GM10248 (cell line): ENCODE measurements at places on chromosomes 16 and 17.

DNA sequence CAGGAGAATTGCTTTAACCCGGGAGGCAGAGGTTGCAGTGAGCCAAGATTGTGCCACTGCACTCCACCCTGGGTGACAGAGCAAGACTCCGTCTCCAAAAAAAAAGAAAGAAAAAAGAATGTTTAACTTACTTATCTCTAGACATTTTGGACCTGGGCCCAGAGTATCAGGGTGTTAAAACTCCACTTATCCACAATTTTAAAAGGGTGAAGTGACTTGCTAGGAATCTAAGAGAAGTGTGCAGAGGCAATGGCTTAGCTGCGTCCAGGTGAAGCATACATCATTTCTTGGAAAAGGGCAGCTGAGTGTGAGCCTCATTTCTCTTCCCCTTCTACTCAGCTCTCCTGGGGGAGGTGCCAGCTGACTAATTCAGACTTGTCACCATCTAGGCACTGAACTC, 25.1 kb downstream of the ALDH3A2 start:
- DNase-seq: no peak

DNA sequence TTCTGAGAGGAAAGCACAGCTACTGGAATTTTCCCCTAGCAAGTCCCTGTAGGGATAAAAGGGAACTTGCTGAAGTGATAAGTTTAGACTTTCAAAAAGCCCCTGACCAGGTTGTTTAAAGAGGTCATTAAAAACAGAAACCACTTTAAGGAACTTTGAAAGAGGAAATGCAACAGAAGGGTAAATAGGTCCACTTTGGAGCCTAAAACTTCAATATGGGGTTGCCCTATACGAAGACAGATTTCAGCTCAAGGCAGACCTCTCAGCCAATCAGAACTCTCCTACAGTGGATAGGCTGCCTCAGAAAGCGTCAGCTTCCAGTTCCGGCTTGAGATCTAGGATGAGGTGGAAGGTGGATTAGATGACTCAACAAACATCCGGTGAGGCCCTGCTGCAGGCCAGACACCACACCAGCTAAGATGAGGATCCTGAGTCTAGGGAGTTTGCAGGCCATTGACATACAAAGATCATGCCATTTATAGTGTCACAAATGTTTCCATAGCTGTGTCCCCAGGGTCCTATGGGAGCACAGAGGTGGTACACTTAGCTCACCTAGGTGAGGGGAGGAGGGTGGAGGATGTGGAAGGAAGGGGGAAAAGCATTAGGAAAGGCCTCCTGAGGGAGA, 7.9 kb upstream of the MFSD6L start:
- peak; percentile 90 for DNase-seq

GRCh38 chr16:89619840-89620239, 6.4 kb downstream of the DPEP1 start:
- DNase-seq: no peak

DNA sequence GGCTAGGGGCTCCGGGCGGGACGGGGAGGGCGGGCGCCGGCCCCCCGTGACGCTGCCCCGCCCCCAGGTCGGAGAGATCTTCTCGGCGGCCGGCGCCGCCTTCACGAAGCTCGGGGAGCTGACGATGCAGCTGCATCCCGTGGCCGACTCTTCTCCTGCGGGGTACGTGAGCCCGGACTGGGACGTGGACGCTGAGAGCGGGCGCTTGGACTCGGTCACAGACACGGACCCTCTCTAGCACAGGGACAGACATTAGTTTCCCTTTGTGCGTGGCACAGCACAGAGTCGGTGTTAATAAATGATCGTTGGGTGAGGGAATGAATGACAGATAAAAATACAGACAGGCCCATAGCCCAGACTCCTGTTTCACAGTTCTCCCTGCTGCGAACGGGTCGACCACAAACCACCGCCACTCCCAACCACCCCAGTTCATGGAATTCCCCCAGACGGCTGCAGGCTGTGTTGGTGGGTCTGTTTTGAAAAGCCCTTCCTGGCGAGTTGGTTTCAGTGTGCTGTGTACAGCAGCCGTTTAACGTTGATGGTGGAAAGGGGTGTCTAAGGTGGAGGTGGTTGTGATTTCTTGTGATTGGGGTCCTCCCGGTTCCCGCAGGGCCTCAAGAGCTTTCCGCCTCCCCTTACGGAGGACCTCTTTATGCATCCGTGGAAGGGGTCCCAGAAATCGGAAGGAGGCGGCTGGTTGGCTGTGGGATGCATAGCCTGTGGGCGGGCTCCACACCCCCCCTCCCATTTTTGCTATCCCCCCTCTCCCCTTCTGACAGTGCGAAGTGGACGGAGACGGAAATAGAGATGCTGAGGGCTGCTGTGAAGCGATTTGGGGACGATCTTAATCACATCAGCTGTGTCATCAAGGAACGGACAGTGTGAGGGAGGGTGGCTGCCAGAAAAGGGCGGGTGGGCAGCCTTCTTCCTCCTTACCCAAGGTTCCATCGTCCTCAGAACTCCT, 2.9 kb downstream of the RNASEK start:
- peak; percentile 52 for DNase-seq

DNA sequence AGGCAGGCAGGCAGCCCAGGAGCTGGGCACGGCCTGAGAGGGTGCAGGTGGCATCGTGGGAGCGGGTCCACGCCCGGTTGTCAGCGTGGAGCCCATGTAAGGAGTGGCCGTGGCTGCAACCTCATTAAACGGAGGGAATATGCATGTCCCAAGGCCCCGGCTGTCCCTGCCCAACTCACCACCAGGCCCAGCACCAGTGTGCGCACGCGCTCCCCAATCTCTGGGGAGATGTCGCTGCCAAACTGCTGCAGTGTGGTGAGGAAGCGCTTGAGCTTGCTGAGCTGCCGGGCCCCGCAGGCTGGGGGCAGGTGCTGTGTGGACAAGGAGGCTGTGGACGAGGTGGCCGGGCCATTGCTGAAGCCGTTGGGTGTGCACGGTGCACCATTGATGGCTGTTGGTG, 25.6 kb upstream of the PABPN1L start:
- no peak for DNase-seq

DNA sequence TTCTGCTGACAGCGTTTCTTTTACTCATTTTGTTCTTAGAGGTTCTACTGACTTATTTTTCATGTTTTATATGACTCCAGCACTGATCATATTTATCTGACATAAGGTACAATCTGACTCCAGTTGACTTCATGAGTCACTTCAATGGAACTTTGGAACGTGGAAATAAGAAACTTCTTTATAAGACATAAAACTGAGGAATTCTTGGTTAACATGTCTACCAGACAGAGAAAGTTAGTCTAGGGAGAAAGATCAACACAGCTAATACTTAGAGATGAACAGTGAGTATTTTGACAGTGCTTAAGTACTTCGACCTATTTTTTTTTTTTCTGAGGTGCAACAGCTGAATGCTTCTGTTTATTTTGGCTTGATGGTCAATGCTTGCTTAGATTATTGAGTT, 679.5 kb downstream of the KCNJ2 start:
- no peak for DNase-seq

DNA sequence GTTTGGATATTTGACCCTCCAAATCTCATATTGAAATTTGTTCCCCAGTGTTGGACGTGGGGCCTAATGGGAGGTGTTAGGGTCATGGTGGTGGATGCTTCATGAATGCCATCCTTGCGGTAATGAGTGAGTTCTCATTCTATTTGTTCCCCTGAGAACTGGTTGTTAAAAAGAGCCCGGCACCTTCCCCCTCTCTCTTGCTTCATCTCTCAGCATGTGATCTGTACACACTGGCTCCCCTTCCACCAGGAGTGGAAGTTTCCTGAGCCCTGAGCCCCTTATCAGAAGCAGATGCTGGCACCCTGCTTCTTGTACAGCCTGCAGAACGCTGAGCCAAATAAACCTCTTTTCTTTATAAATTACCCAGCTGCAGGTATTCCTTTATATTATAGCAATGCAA, 25.6 kb downstream of the PIK3R6 start:
- no peak for DNase-seq

- DNase-seq: no peak
These were observed 34.1 kb downstream of the HIC1 start for GRCh38 chr17:2089021-2089422.

GRCh38 chr16:57906382-57907316, 64.3 kb downstream of the CNGB1 start:
- DNase-seq: no peak

GRCh38 chr16:26550111-26550610, 516.6 kb upstream of the C16orf82 start:
- no peak for DNase-seq

DNA sequence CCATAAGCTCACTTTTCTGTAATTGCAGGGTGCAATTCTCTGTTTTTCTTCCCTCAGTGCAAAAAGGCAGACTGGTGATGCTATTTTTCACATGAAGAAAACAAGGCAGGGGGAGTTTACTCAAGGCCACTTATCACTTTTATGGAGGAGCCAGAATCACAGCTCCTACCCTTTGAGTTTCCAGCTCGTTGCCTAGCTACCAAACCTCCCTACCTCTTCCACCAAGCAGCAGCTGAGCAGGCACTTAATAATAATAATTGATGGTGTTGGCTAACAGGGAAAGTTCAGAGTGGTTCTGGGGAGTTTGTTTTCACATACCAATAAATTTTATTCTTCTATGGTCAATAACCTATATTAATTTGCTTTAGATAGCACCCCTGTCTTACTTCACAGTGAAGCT, 31.9 kb upstream of the MPHOSPH6 start:
- no peak for DNase-seq
